ENCODE measurements at places on chromosomes 6 and 20.

DNA sequence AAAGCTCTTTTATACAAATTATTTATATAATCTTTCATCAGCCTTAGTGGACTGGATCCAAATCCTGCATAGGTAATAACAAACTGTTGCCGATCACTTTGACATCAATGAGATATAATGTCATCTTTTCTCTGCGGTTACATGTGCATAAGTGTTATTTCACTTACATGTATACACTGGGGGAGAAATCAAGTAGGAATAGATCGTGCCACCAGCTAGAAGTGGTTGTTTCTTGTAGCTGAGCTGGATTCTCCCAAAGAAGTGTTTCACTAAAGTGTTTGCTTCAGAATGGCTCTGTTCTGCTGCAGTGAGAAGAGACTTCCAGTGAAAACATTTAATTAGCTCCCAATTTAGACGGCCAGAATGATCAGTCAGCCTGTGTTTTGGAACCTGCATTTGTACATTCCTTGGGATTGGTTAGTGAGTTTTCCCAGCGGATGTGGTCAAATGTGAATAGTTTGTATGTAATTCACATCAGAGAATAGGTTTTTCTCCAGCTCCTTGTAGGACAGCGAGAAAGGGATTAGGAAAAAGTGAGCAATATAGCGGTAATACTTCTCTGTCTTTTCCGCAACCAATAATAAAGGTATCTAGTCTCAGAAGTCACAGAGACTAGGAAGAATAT is 163.1 kb upstream of the CCN2 start:
- DNase-seq, result no peak

GRCh38 chr6:142376800-142377496 is 75.1 kb downstream of the ADGRG6 start:
- no peak for DNase-seq

GRCh38 chr6:47481806-47482205 is 4.2 kb downstream of the CD2AP start:
- no peak for DNase-seq

DNA sequence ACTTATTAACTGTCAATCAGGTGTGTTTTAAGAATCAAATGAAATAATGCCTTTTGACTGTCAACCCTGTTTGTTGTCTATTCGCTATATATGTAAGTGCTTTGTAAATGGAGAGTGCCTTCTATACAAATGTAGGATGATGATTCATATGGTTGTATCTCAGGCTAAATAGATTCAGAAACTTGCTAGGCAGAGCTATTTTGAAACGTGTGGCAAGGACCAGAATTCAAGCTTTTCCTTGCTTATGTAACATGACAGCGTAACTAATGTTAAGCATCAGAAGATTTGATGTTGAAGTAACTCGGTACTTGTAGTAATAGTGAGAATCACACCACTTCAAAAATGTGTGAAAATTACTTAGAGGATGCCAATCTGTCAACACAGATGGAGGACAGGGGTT is 3.4 kb downstream of the OGFRL1 start:
- DNase-seq, result no peak

GRCh38 chr20:24364482-24364881 is 104.9 kb upstream of the SYNDIG1 start:
- DNase-seq, result no peak

- no peak for DNase-seq
These were observed 204.9 kb upstream of the ID4 start for GRCh38 chr6:19632230-19632629.

GRCh38 chr6:150392452-150393220 is 23.8 kb downstream of the IYD start:
- DNase-seq, result no peak

- DNase-seq, result no peak
These were observed 30.2 kb upstream of the GGTLC1 start for GRCh38 chr20:24018796-24019195.

DNA sequence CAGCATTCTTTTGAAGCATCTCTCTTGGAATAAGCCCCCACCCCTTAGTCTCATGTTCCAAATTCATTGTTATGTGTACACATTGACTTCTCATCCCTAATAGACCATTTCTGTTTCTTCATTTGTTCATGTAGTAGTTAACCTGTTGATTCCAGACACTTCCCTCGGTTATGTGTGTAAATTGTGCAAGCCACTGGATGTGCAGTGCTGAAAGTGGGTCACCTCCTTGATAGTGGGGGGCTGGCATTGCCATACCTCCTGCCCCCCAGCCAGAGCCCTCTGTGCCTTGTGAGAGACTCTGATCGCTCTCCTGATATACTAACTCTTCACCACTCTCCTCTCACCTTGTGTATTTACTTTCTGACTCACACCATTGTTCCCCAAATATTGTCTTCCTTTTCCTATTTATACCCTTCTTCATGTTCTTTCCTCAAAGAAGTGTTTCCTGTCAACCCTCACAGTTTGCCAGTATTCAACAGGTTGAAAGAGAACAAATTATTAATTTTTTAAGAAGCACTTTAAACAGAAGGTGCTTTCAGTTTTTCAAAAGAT is 59.0 kb downstream of the HIVEP1 start:
- no peak for DNase-seq

DNA sequence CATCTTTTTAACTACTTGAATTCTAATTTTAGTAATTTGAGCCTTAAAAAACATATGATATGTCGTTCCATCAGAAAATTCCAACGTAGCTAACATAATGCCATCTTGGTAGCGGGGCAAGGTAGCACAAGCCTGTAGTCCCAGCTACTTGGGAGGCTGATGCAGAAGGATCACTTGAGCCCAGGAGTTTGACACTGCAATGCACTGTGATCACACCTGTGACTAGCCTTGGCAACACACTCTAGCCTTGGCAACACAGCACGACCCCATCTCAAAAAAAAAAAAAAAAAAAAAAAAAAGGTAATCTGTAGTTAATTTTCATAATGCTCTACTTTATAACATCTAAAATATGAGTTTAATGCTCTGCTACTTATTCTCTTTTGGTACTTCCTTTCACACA is 6.7 kb downstream of the BCLAF1 start:
- DNase-seq, result no peak

DNA sequence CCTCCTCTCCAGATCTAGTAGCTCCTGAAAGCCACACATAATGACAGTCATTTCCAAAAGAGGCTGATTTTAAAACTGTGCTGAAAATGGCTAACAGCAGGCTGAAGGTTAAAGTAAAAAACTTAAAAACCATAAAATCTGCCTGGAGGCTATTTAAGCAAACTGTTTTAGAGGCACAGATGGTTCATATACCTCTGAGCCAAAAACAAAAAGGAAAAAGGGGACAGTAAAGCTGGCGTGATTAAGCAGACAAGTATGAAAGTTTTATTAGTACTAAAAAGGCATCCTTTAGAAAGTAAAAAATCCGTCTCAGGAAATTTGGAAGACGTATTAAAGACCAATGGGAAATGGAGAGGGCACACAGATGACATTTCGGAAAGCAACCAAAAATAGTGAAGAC is 55.8 kb downstream of the SOBP start:
- no peak for DNase-seq

DNA sequence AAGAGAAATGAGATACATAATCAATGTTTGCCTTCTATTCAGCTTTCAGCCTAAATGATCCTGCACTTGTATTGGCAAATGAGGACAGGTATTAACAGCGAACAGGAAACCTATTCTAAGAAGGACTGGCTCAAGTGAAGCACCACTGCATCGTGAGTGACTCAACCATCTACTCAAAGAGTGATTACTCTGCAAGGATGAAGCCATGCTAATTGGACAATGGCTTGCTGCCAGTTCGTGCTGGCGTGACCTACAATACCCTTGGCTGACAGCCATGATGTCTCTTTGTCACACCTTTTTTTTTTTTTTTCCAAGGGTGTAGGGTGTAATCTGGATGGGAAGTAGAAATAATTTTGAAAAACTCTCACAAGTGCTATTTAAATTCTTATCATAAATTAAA is 104.9 kb downstream of the GJA10 start:
- no peak for DNase-seq

DNA sequence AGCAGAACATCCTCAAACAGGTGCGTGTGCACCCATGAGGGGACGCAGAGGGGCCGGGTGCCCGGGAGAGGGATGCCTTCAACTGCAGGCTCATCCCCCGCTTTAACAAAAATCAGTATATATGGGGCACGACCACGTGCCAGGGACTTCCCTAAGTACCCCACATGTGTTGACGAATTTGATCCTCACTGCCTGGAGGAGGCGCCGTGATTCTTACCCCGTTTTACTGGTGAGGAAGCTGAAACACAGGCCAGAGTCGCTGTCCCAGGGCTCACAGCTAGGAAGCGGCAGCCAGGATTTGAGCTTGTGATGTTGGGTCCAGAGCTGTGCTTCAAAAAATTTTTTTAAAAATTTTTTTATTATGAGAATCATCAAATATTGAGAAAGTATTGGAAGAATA is 44.8 kb downstream of the ITPR3 start:
- no peak for DNase-seq

DNA sequence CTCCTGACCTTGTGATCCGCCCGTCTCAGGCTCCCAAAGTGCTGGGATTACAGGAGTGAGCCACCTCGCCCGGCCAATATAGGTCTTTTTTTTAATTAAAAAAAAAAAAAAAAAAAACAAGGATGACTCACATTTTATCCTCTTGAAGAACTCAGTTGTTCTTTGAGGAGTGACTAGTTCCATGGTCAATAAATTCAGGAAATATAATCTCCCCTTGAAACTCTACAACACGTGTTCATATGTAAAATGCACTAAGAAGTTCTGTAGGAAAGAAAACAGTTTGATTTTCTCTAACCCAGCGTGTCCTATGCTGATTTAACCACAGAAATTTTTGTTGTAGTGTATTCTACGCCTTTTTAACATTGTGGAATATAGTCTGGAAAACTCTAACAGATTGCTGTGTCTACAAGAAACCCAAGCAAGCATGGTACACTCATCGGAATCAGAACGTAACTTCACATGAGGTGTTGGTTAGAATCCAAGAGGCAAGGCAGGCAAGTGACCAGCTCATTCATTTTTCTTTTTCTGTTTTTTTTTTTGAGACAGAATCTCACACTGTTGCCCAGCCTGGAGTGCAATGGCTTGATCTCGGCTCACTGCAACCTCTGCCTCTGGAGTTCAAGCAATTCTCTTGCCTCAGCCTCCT is 79.0 kb upstream of the ZNF217 start:
- no peak for DNase-seq

GRCh38 chr20:37941332-37941731 is 38.4 kb downstream of the VSTM2L start:
- DNase-seq, result no peak

GRCh38 chr6:16121339-16121738 is 7.5 kb upstream of the MYLIP start:
- DNase-seq, result no peak

DNA sequence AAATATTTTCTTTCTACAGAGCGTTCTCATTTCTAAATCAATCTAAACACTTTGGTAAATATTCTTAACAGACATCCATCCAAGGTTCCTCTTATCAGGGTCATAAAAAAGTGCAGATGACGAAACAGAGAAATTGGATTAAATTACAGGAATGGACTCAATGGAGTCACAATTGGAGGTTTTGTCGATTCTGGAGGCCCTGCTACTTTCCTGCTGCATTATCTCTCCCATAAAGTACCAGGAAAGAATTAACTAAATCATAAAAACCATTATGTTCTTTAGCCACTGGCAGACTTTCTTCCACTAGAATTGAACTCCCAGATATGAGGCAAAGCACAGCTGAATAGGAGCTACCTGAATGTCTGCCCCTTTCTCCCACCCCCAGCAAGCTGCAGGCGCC is 610.6 kb downstream of the HDGFL1 start:
- no peak for DNase-seq

- peak; percentile 30 for DNase-seq
These were observed 174.4 kb upstream of the RIN2 start for GRCh38 chr20:19583532-19584175.

- DNase-seq, result no peak
These were observed 14.6 kb upstream of the THBS2 start for GRCh38 chr6:169268276-169268675.

- DNase-seq, result no peak
These were observed 656 bp downstream of the RTEL1 start for GRCh38 chr20:63658749-63659187.

- DNase-seq, result no peak
These were observed 94.6 kb upstream of the INSM1 start for GRCh38 chr20:20273286-20273685.

GRCh38 chr6:167525774-167526173 is 200.9 kb downstream of the TTLL2 start:
- DNase-seq, result no peak

GRCh38 chr6:90295854-90296340 is 746 bp downstream of the BACH2 start:
- DNase-seq, result no peak

- DNase-seq, result no peak
These were observed 345.1 kb downstream of the BTBD3 start for GRCh38 chr20:12262747-12263146.

GRCh38 chr20:41032271-41032670 is 3.6 kb downstream of the TOP1 start:
- DNase-seq, result no peak

GRCh38 chr6:46116289-46116688 is 13.5 kb upstream of the ENPP4 start:
- no peak for DNase-seq

DNA sequence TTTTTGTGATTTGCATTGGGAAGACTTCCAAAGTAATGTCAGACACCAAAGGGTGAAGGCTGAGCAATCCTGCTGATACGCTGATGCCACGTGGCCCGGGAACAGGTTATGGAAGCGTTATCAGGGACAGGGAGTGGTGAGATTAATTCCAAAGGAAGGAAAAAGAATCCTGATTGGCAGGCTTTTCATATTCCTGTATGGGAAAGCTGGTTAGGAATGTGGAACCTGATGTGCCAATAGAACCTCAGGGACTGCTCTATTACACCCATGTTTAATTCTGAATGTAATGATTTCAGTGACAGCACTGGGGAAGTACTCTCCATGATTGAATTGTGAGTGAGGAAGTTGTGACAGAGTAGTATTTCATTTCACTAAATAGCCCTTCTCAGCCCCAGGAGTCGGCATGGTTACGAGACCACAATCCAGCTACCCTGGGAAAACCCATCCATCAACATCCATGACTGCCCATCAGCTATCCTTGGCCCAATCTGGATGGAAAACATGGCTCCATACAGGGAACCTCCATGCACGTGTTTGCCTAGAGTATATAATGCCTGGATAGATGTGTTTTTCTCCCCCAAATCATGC is 49.4 kb downstream of the F13A1 start:
- DNase-seq, result no peak

DNA sequence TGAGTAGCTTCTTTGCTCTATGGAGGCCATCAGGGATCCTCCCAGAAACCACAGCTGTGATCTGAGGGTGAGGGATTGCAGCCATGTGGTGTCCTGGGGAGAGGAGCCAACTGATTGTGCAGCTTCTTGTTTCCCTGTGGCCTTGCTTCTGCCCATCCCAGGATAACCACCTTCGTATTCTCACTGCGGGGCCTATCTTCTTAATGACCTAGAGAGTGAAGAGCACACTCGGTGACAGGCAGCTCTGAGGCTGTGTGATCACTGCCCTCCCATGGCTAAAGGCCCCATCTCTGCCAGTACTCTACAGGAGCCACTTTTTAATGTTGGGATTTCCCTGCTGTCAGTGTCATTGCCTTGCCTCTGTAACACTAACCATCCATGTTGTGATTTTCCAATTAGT is 5.3 kb upstream of the RAET1L start:
- DNase-seq, result no peak
